ENCODE measurements at places on chromosomes 6 and 20. TPM values are rescaled to one million over a fixed set of nuclear protein-coding genes. Genes with fewer than 3 reads are reported as not detected.

Gene NOX3
- polyA plus RNA-seq = not detected

Gene BTNL2
- polyA plus RNA-seq = not detected

Gene SPTLC3
- 11.3 TPM for polyA plus RNA-seq

Gene HSF2
- polyA plus RNA-seq = 45.1 TPM

Gene ELOVL4
- polyA plus RNA-seq = 10.6 TPM

Gene LIN28B
- 5.7 TPM for polyA plus RNA-seq

Gene HCRTR2
- 0.50 TPM for polyA plus RNA-seq

Gene DEFB119
- 538 TPM for polyA plus RNA-seq

Gene STMND1
- polyA plus RNA-seq = 5.8 TPM

Gene SEC63
- polyA plus RNA-seq = 53.4 TPM

Measured in testis (tissue), 5 donors.